ENCODE measurements at places on chromosomes 6 and 20. TPM values are rescaled to one million over a fixed set of nuclear protein-coding genes. Genes with fewer than 3 reads are reported as not detected.

- DNase-seq, result no peak
Measured at GRCh38 chr20:56423886-56424285, 11.8 kb downstream of the CASS4 start.

FHL5 gene
- not detected for polyA plus RNA-seq

DNA sequence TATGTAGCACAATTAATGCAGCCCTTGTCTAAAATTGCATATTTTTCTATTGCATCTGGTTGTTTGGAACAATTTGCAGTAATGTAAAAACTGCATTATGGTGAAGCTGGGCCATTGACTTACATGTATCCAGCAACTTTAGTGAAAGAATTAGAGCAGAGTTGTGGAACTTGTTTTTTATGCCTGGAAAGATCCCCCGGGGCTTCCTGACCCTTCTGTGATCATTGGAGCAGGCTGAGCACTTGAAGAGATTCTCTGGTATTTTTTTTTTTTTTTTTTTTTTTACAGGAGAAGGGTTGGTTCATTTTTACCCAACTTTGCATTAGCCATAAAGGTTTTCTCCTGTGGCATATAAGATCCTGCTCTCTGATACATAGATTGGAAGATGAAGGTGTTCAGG, 45.0 kb downstream of the LIN28B start:
- DNase-seq, result no peak

TEAD3 gene
- polyA plus RNA-seq, result 12.8 TPM

- no peak for DNase-seq
Measured at GRCh38 chr20:58392286-58392685, 3.3 kb downstream of the VAPB start.

All from mammary epithelial cell (primary cell).